AG09309 (cell line): ENCODE measurements at places on chromosomes 4 and X.

DNA sequence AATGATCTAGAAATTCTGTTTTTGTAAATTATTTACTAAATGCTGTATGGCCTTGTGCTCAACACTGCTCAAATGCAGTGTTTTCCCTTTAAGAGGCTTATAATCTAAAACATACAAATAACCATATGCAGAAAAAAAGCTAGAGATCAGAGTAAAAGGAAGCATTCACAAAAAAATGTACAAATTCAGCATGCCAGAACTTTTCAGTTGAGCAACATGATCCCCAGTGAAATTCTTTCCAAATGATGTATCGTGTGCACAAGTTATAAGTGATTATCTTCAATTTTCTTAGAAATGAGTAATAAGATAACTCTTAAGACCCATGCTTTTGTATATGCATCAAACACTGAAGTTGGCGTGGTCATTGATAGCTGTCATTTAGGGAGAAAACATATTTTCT, 5.0 kb downstream of the GPC3 start:
- DNase-seq, result no peak

GRCh38 chrX:112866175-112866574, 25.5 kb upstream of the AMOT start:
- no peak for DNase-seq

DNA sequence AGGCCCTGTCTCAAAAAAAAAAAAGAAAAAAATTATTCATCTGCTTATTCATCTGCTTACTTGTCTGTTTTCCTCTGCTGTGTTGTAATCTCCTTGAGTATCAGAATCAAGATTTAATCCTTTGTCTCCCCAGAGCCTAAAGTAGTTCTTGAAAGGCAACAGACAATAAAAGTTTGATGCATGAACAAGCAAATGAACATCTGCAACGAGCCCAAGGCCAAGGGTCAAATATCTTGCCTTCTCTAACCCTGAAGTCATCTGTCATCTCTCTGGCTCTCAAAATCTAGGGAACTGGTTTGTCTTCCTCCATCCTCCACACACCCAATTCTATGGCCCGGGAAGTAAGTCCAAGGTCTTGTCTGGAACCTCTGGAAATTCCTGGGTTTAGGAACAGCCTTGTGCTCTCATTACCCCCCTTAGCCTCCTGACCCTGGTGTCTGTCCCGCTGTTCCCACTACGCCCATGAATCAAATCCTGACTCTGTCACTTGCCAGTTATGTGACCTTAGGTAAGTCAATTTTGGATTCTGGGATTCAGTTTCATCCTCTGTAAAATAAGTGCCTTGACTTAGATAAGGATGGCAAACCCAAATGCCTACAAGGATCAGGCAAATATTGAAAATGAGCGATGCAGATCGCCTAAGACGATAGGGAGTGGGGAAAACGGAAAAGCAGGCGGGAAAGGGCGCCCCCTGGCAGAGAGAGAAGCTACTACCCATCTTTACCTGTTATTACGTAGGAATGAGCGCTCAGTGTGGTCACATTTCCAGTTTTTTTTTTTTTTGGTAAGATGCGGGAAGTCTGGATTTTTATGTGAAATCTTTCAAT, 102.7 kb upstream of the DHX15 start:
- no peak for DNase-seq

GRCh38 chr4:82352825-82353366, 20.9 kb downstream of the HNRNPD start:
- no peak for DNase-seq

DNA sequence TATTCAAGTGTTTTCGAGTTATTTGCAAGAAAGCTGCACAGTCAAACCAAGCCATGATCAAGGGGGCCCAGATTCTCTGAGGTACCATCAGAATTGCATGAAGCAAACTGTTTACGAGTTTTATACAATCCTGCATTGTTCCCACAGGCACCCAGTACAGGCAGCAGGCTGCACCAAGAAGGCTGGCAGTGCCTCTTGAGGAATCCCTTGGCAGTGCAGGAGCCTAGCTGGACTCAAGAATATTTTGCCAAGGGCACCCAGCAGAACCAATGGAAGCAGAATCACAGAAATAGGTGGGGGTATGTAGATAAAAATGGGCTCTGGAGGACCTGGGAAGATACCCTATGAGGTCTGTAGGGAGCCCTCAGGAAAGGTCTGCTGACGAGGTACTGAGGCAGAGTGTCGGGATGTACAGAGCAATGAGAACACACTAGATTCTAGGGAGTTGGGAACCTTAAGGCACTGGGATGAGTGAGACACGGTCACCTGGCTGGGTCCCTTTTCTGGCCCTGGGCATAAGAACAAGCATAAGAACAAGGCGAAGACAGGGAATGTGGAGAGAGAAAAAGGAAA, 2.5 kb upstream of the PLP1 start:
- DNase-seq, result peak; percentile 10

DNA sequence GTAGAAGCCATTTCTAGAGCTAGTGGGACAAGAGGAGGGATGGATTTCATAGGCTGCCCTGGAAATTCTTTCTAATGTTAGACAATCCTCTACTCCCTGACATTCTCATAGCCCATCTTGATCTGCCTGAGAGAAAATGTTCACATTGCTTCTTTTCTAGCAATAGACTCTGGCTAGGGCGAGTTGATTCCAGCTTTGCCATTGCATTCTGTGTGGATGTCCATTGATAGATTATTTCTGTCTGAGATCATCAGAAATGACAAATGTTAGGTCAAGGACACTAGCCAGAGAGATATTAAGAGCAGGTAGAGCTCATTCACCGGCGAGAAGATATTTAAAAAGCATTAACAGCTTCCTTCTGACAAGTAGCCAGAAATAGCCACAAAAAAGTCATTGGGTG, 184.7 kb downstream of the LDB2 start:
- DNase-seq, result no peak

DNA sequence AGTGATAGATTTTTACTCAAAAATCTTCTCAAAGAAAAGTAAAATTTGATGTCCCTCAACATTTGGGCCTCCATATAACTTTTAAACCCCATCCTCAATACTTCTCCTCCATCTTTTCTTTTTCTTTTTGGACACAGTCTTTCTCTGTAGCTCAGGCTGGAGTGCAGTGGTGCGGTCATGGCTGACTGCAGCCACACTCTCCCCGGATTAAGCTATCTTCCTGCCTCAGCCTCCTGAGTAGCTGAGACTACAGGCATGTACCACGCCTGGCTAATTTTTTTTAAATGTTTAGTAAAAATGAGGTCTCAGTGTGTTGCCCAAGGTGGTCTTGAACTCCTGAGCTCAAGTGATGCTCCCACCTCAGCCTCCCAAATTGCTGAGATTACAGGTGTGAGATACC, 33.1 kb downstream of the KDM6A start:
- no peak for DNase-seq

- no peak for DNase-seq
These were observed 78.0 kb downstream of the PHOX2B start for GRCh38 chr4:41670530-41670929.

- no peak for DNase-seq
These were observed at the start of gene CLCN4 for GRCh38 chrX:10156199-10157031. CLCN4 (plus strand) TSS chrX:10156975; CDS start chrX:10185033, 28,058 bp downstream.

DNA sequence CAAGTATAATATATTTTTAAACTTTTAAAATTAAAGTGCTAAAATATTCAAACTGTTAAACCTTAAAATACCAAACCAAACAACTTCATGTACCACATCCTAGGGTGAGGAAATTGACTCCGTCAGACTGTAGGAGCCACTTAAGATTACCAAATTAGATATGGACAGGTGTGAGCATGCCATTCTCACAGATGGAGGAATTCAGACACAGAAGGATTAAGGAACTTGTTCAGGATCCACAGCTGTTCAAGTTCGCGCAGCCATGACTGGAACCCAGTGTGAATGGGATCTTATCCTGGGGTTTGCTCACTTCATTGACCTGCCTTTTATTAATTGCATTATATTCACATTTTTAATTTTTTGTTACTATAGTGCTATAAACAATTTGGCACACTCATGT, 224.9 kb upstream of the PCDH7 start:
- DNase-seq, result no peak

DNA sequence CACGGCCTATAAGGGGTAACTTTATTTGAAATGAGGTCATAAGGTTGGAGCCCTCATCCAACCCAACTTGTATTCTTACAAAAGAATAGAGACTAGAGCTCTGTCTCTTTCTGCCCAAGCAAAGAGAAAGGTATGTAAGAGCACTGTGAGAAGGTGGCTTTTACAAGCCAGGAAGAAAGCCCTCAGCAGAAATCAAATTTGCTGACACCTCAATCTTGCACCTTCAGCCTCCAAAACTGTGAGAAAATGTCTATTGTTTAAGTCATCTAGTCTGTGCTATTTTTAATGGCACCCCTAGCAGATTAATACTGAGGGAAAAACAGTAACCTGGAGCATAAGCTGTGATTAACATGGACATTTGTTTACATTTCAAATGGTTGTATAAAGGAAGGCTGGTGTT, 860.7 kb downstream of the PCDH7 start:
- no peak for DNase-seq

GRCh38 chr4:105991726-105992125, 96.5 kb downstream of the NPNT start:
- no peak for DNase-seq

DNA sequence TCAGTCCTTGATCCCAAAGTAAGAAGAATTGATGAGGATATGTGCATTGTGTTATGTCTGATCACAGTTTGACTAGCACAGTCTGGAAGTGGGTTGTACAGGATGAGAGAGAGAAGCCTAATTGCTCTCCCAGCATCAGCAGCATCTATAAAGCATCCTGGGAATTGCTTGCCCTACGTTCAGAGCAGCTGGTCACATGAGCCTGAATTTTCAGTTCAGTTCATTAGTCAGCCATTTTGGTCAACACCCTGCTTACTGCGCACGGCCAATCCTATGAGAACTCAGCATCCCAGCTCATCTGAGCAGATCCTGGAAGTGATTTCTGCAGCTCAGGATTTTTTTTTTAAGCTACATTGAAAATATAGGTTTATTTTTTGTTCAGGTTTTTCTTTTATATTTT, at the start of gene RUFY3:
Gene RUFY3 (plus strand): TSS at position 218 of the 400 bp plus-strand sequence. CDS start 610 bp downstream, outside the sequence.
- DNase-seq, result peak; percentile 80

GRCh38 chr4:106358899-106359298, 9.7 kb downstream of the GIMD1 start:
- DNase-seq, result peak; percentile 58

- no peak for DNase-seq
These were observed 15.0 kb downstream of the CLDN2 start for GRCh38 chrX:106935175-106935574.

GRCh38 chr4:153209410-153209809, 5.2 kb downstream of the TRIM2 start:
- DNase-seq, result no peak

DNA sequence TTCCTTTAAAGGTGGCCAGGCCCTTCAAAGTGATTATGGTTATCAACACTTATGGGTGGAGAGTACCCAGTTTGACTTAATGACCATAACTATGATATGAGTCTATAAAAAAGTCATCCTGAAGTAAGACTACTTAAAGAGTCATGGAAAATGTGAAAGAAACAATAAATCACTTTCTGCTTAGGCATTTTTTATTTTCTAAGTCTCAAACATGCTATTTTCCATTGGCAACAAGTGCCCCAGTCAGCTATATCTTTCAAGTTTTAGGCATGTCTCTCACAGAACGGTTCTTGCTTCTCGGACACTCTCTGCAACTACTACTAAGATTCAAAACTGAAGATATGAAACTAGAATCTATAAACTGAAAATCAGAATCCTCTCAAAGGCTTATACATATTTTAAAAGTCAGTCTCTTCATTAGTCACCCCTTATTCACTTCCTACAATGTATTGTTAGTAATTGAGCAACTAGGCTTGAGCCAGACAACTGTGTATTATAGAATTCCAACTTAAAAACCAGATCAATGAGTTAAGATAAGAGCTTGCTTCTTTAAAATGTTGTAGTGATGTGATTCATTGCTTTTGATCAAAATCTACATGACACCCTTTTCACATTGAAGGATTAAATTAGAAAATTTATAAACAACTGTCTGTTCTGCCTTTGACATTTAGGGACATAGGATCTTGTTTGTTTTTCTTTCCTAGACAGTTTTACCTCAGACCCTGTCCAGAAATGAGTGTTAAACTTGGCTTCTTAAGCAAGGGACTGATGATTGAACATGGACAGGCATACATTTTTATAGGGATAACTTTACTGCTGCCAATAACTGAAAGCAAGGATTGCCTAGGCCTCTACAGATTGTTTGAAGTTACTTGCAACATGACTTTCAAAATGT, 2.9 kb downstream of the ANTXR2 start:
- no peak for DNase-seq

DNA sequence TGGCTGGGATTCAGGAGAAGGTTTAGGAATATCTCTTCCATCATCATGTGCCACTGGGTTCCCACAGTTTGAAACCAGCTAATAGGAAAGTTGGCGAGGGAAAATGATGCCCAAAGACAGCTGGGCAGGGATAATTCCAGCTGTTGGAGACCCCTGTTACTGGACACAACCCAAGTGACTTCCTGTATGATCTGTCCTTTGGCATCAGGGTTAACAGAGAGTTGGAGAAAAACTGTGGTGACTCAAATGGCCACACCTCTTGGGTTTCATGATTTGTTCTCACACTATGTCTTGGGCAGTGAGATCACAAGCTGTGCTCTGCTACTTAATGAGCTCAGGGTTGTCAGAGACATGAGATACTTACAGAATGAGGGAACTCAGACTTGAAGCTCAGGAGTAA, 3.8 kb downstream of the FGF16 start:
- DNase-seq, result no peak

- DNase-seq, result no peak
These were observed 110.9 kb upstream of the BMP2K start for GRCh38 chr4:78665216-78665770.

DNA sequence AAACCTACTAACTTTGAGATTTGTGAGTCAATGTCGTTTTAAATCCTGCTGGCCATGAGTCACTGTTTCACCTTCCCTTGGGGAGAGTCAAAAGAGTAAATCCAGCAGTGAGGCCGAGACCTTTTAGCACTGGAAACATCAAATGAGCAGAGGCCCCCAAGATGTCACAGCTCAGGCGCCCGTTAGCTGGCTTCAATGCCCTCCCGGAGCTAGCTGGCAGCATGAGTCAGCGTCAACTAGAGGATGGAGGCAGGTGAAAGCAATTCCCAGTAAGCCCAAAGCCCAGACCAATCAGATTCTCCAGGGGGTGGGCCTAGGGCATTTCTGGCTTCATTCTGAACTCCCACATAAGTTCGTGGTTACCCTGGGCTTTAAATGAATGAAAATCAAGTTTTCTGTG, 170.9 kb downstream of the CLCN4 start:
- DNase-seq, result no peak

GRCh38 chrX:40263014-40263560, 165.3 kb upstream of the BCOR start:
- DNase-seq, result no peak
